ENCODE measurements at places on chromosomes 7 and 10.

DNA sequence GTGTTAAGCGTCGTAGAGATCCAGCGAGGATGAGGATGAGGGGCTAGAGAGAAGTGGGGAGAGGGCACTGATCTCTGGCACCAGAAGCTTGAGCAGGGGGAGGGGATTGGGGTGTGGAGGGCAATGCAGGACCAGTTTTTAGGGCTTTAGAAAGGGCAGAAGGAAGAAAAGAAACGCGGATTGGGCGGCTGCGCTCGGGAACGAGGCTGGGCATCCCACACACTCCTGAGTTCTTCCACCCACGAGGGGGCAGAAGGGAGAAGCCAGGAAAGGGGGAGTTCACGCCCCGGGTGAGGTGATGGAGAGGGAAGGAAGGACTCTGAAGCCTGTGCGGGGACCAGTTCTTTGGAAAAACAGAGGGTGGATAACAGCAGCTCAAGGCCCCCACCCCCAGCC lies 6.1 kb upstream of the VGF start:
- peaks cover 47% of the 10 kb centered on the region for H3K4me1 ChIP-seq
- H3K27ac ChIP-seq = peak overlapping the region; percentile 62
- no peak for DNase-seq
- no peaks in the 10 kb centered on the region for H3K36me3 ChIP-seq
- peak overlapping the region; percentile 32 for H3K4me3 ChIP-seq

DNA sequence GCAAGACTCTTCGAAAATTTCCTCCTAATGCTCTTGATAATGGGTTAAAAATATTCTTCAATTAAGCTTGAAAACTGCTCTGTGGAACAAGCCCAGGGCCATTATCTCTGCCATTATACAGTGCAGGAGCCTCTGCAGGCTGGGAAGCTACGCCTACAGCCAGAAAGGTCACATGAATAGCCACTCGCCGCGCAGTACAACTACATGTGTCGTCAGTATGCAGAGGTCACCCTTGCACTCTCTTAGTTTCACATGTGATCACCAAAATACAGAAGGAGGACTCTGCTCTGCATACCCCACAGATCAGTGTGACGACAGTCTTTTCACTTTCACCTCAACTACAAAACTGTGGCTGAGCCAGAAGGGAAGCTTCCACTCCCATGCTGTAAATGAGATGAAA lies 141.8 kb upstream of the C1QL3 start:
- no peaks in the 10 kb centered on the region for H3K27me3 ChIP-seq
- peaks cover 17% of the 10 kb centered on the region for H3K36me3 ChIP-seq
- H3K4me3 ChIP-seq = no peak overlapping the region
- H3K27ac ChIP-seq = no peak overlapping the region

DNA sequence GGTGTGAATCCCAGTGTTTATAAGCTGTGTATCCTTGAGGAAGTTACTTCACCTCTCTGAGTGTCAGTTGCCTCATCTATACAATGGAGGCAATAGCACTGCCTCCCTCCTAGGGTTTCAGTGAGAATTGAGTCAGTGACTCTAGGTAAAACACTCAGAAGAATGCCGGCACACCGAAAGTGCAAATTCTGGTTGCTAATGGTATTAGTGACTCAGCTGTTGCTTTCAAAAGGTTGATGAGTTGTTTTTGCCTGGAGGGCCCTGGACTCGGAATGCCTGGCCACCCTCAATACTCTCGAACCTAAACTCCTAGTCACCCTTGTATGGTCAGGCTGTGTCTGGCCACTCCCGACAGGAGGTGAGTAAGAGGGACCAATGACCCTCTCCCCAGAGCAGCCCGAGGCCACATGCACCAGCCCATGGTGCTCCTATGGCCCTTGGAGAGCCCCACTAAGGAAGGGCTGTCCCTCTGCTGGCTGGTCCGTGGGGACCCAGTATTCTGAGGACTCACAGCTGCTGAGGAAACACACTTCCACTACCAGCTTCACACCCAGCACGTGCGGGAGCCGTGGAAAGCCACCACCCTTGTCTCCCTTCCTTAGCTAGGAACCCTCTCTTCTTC lies 60.2 kb downstream of the CALML3 start:
- peaks cover 8% of the 10 kb centered on the region for H3K27me3 ChIP-seq
- H3K4me3 ChIP-seq = no peak overlapping the region
- no peak for DNase-seq
- H3K4me1 ChIP-seq = peaks cover 67% of the 10 kb centered on the region
- H3K36me3 ChIP-seq = no peaks in the 10 kb centered on the region

DNA sequence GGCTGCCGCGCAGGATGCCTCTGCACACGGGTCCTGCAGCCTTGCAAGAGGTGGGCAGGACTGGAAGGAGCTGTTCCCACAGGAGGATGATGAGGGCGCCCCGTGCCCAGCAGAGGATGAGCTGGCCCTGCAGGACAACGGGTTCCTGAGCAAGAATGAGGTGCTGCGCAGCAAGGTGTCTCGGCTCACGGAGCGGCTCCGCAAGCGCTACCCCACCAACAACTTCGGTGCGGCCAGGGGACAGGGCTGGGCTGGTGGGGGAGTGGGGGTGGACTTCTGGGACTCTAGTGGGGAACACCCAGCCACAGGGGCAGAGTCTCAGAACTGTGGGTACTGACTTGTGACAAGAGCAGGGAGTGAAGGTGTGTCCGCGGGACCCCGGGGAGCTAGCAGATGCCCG lies 16.0 kb downstream of the ZFYVE27 start:
- DNase-seq = no peak
- peaks cover 4% of the 10 kb centered on the region for H3K4me1 ChIP-seq

GRCh38 chr7:114085313-114085591 lies 166.4 kb upstream of the PPP1R3A start:
- H3K27me3 ChIP-seq = peaks cover 76% of the 10 kb centered on the region
- H3K36me3 ChIP-seq = peaks cover 8% of the 10 kb centered on the region
- peak overlapping the region; percentile 91 for H3K4me3 ChIP-seq
- peaks cover 45% of the 10 kb centered on the region for H3K4me1 ChIP-seq
- peak; percentile 29 for DNase-seq
- H3K27ac ChIP-seq = peak overlapping the region; percentile 69

DNA sequence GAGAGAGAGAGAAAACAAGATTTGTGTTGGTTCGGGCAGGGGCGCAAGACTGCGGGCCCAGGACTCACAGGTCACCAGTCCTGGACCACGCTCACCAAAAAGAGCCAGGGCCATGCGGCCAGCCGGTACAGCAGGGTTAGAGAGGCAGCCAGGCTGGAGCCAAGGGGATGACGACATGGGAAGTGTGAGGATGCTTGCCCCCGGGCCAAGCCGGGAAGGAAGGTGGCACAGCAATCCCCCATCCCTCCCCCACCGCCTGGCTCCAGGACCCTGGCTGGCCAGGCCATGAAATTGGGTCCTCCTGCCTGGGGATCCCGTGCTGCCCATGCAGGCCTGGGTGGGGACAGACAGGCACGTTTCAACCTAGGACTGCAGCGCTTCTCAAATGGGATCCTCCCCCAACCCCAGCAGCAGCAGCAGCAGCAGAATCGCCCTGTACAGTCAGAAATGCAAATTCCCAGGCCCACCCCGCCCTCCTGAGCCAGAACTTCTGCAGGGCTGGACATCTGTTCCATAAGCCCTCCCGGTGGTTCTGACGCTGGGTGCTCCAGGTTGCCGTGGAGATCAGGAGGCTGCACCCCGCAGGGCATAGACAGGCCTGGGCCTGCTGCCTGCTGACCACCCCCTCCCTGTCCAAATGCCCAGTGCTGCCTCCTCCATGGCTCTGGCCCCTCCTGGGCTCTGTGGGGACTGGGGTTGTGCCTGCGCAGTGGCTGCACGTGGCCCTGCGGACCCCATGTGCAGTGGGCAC lies 35.0 kb downstream of the YKT6 start:
- H3K4me3 ChIP-seq = no peak overlapping the region
- H3K27ac ChIP-seq = no peak overlapping the region
- no peaks in the 10 kb centered on the region for H3K4me1 ChIP-seq
- no peaks in the 10 kb centered on the region for H3K27me3 ChIP-seq

DNA sequence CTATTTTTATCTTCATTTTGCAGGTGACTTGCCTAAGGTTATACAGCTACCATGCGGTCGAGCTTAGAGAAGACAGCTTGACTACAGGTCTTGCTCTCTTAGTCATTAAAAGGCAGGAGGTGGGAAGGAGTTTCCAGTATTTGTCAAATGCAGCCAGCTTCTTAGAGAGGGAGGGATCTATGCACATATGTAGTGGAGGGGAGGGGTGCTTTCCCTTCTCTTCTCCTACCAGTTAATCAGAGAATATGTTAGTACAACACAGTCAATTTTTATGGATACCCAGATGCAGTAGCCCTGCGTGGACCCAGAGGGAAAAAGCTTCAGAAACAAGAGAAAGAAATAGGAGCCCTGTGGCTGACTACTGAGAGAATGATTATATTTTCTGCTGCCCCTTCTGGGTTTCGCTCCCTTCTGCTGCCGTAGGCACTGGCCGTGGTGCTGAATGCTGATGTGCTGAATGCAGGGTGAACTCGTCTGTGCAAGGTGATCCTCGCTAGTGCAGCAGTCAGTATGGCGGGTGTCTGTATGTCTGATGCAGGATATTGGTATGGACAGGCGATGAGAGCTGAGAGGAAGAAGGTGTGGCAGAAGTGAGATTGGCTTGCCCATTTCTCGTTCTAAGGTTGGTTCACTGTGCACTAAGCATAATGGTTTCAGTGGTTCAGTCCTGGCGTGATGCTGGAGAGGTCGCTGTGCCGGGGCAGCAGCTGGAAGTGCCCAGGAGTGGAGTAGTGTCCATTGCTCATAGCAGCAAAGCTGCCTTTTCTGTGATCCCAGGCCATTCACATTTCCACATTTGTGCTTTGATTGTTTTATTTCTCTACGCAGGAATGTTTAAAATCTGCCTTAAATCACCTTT lies 189.2 kb upstream of the PODXL start:
- no peak overlapping the region for H3K4me3 ChIP-seq
- H3K4me1 ChIP-seq = no peaks in the 10 kb centered on the region
- no peak for DNase-seq
- H3K36me3 ChIP-seq = no peaks in the 10 kb centered on the region
- H3K27ac ChIP-seq = no peak overlapping the region
- H3K27me3 ChIP-seq = peaks cover 12% of the 10 kb centered on the region

- peaks cover 7% of the 10 kb centered on the region for H3K27me3 ChIP-seq
- no peak overlapping the region for H3K27ac ChIP-seq
- no peak overlapping the region for H3K4me3 ChIP-seq
- H3K36me3 ChIP-seq = no peaks in the 10 kb centered on the region
These were observed 31.8 kb upstream of the IL15RA start for GRCh38 chr10:6009150-6009549.

DNA sequence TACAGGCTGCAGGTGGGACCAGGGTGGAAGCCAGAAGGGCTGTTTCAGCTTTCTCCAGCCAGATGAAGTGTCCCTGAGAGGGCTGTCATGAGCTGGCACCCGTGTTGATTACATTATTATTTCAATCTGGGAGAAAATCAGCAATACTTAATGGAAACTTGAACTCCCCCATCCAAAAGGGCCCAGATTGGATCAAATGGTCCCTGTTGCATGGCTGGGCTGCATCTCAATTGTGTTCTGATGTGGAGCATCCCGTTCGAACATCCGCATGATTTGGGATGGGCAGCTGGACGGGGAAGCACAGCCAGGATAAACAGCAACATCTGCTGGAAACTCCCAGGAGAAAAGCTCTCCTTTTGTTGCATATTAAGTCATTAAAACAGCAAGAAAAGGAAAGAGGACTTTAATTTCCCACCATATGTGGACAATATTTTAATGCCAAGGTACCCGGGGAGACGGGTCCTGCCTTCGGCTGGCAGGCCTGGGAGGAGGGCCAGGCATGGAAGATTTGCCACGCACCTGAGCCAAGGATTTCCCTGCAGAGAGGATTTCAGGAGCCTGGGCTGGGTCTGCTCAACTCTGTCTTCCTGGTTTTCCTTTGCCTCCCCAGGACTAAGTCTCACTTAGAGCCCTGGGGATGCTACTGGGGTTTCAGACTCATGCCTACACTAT lies 52.4 kb downstream of the NPTX2 start:
- H3K4me3 ChIP-seq = no peak overlapping the region
- no peaks in the 10 kb centered on the region for H3K36me3 ChIP-seq
- H3K27ac ChIP-seq = no peak overlapping the region
- H3K4me1 ChIP-seq = no peaks in the 10 kb centered on the region
- peaks cover 1% of the 10 kb centered on the region for H3K27me3 ChIP-seq
- no peak for DNase-seq

DNA sequence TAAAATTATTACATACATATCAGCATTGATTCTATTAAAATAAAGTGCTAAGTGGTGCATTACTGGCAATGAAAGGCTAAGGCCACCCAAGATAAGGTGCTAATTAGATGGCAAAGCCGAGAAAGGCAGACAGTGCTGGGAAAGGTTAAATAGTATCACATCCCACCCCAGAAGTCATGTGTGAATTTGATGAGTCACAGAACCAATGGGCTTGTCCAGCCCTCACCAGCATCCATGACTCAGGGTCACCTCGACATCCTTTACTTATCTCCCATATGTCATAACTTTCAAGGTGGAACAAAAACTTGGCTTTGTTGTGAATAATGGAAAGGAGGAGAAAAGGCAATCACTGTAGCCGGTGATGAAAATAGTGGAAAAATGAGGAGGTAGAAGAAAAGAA lies 459.1 kb downstream of the PLXNA4 start:
- DNase-seq = no peak
- no peaks in the 10 kb centered on the region for H3K4me1 ChIP-seq
- no peaks in the 10 kb centered on the region for H3K36me3 ChIP-seq
- no peak overlapping the region for H3K27ac ChIP-seq
- no peak overlapping the region for H3K4me3 ChIP-seq
- peaks cover 5% of the 10 kb centered on the region for H3K27me3 ChIP-seq

- no peak for DNase-seq
- H3K4me1 ChIP-seq = peaks cover 7% of the 10 kb centered on the region
- H3K4me3 ChIP-seq = no peak overlapping the region
- no peaks in the 10 kb centered on the region for H3K27me3 ChIP-seq
- no peak overlapping the region for H3K27ac ChIP-seq
- H3K36me3 ChIP-seq = no peaks in the 10 kb centered on the region
These were observed 17.7 kb upstream of the ASB4 start for GRCh38 chr7:95467912-95468607.

- H3K4me3 ChIP-seq = peak overlapping the region; percentile 97
- peaks cover 40% of the 10 kb centered on the region for H3K4me1 ChIP-seq
- no peaks in the 10 kb centered on the region for H3K27me3 ChIP-seq
- DNase-seq = no peak
- peak overlapping the region; percentile 93 for H3K27ac ChIP-seq
These were observed 63.6 kb downstream of the PDIA4 start for GRCh38 chr7:148964483-148965267.

GRCh38 chr7:80740778-80741545 lies 102.5 kb downstream of the CD36 start:
- H3K27ac ChIP-seq = no peak overlapping the region
- no peaks in the 10 kb centered on the region for H3K36me3 ChIP-seq
- DNase-seq = no peak
- H3K4me1 ChIP-seq = no peaks in the 10 kb centered on the region

DNA sequence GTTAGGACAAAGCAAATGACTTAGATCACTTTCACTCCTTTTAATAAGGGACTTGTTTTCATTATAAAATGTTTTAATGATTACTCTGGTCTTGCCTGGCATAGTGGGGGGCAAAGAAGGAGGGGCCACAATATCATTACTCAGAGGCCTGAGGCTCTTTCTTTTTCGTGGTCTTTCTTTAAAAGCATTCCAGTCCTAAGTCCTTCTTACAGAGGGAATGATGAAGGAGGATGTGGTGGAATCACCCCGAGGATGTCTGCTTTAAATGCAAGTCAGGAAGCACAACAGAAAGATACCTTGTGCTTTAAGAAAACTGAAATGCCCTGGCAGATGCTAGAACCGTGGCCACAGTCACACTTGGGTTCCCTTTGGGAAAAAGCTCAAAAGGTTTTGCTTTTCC lies 379.1 kb downstream of the INHBA start:
- no peaks in the 10 kb centered on the region for H3K36me3 ChIP-seq
- no peaks in the 10 kb centered on the region for H3K4me1 ChIP-seq
- H3K27me3 ChIP-seq = no peaks in the 10 kb centered on the region
- no peak overlapping the region for H3K4me3 ChIP-seq

- no peak for DNase-seq
- peaks cover 14% of the 10 kb centered on the region for H3K27me3 ChIP-seq
- no peaks in the 10 kb centered on the region for H3K4me1 ChIP-seq
- H3K36me3 ChIP-seq = no peaks in the 10 kb centered on the region
- no peak overlapping the region for H3K27ac ChIP-seq
- no peak overlapping the region for H3K4me3 ChIP-seq
These were observed 33.9 kb upstream of the ZNF273 start for GRCh38 chr7:64869121-64869725.

Measured in naive B cell (primary cell).